ENCODE measurements at places on chromosomes 4 and X.

DNA sequence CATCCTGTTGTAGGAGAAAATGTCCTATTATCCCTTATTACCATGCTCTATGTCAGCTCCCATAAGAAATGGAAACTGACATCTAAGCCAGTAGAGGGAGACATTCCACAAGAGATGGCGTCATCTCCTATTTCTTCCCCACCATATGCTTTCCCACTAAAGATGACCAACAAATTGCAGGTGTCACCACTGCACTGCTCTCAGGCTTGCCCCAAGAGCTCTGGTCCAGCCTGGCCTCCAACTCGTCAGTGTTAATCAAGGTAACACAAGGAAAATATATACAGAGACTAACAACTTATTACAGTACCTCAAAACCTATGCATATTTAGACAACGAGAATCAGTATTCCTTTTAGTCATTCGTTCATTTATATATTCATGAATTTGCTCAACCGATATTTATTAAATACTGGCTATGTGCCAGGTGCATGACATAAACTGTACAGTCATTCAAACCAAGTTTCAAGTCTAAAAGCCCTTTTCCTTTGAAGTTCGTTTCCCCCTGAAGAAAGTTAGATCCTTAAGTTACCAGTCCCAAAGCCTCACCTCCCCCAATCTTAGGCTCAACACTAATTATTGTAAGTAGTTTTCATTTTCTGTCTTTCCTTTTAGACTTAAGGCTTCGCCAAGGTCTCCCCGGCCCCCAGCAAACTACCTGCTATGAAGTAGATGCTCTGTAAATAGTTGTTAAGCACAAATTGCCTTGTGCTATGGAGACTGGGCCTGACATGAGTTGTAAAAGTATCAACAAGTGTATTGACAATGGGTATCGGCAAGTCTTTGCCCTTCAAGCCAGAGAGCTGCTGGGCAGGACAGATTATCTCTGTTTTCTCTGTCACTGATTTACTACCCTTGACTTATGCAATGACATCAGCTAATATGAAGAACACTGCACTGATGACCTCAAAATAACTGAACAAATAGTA, 3.1 kb upstream of the FGB start:
- no peak for DNase-seq

- no peak for DNase-seq
These were observed 60.4 kb downstream of the F11 start for GRCh38 chr4:186326391-186326790.

- DNase-seq: peak; percentile 81
These were observed 247 bp upstream of the PPA2 start for GRCh38 chr4:105474099-105474518.

- DNase-seq: no peak
These were observed 20.0 kb downstream of the DCLK2 start for GRCh38 chr4:150098214-150098613.

DNA sequence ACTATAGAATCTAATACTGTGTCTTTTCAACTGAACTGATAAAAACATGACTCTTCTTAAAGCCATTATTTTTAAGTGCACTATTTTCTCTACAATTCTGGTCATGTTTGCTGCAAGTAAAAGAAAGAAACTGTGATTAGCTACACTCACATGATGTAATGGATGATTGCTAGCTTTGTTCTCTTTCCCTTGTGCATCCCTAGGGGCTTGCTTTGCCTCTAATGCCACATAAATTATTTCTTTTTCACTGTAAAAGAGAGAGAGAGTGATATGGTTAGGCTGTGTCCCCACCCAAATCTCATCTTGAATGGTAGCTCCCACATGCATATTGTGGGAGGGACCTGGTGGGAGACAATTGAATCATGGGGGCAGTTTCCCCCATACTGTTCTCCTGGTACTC, 630.2 kb upstream of the NR3C2 start:
- no peak for DNase-seq

GRCh38 chr4:163991298-163991865, 496.9 kb downstream of the TMA16 start:
- DNase-seq: no peak

GRCh38 chr4:83582289-83582785, 46.4 kb downstream of the GPAT3 start:
- no peak for DNase-seq

GRCh38 chrX:38701073-38701472, 100.2 kb upstream of the MID1IP1 start:
- no peak for DNase-seq

GRCh38 chrX:147917700-147918695, 6.3 kb downstream of the FMR1 start:
- peak; percentile 53 for DNase-seq

DNA sequence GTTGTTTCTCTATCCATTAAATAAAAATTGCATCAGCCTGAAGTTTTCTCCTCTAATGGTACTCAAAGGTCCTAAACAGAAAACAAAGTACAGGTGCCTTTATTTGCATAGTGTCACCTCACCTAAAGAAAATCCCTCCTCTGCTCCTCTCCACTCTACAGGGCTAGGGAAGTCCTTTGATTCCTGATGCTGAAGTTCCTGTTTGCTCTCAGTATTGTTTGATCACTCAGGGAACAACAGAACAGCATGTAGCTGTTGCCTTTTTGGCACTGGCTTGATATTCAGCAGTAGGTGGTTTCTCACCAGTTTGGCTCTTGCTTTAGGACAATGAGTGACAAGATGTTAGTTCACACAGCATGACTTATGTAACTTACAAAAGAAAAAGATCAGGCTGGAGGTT, 156.2 kb upstream of the SLC7A11 start:
- no peak for DNase-seq

DNA sequence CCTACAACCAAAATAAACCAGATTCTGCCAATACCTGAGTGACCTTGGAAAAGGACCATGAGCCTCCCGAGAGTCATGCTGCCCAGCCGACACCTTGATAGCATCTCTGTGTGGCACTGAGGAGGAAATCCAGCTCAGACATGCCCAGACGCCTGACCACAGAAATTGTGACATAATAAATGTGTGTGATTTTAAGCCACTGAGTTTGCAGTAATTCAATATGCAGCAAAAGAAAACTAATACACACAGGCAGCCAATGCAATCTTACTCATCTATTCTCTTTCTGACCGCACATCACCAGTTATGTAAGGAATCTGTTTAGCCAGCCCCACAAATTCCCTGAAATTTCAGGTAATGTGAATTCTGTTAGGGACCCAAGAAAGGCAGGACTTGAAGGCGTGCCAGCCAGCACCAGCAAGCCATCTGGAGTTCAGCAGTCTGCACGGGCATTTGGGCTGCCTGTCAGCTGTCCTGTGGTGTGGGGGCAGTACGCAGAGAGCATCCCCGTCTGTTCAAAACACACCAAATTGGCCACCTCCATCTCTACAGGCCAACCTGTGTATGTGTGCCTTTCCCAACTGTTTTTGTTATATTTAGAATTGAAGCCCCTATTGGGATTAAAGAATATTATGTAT, 176.4 kb downstream of the NLGN4X start:
- no peak for DNase-seq

DNA sequence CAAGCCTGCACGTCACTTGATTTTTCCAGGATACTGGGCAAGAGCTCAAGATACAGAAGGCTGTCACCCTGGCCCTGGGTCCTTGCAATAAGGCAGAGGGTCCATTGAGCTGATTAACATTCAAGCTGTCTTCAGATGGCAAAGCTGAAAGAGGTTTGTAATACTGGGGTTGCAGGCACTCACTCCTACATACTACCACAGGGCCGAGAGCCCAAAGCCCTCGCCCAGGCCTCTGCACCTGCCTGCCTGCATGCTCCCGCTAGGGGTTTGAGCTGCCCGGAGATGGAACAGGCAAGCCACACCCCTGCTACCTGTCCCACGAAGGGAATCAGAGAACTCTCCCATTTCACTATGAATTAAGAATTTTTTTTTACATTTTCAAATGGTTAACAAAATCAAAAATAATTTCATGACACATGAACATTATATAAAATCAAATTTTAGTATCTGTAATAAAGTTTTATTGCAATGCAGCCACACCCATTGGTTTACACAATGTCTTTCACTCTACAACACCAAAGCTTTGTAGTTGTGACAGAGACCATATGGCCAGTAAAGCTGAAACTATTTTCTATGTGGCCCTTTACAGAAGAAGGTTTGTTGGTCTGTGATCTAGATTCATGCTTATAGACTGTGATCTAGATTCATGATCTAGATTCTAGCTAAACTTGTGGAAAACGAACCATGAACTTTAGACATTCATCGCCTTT, 530.4 kb upstream of the IGFBP7 start:
- no peak for DNase-seq

GRCh38 chr4:122764821-122765215, 32.3 kb downstream of the BBS12 start:
- DNase-seq: no peak

DNA sequence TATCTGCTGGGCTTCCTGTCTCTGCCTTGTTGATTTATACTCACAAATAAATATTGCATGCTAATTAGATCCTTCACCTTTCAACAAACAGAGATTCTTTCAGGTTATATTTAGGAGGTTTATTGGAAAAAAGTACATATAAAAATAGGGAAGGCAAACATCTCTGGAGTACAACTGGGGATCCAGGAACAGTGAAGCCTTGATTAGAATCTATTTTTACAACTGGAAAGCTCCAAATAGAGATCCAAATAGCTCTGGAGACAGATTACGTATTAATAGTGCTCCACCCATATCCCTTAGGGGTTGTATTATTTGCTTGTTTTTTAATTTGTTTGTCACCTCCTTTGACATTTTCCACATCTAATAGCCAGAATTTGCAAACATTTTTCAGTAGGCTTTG, 46.9 kb upstream of the MAP9 start:
- no peak for DNase-seq

DNA sequence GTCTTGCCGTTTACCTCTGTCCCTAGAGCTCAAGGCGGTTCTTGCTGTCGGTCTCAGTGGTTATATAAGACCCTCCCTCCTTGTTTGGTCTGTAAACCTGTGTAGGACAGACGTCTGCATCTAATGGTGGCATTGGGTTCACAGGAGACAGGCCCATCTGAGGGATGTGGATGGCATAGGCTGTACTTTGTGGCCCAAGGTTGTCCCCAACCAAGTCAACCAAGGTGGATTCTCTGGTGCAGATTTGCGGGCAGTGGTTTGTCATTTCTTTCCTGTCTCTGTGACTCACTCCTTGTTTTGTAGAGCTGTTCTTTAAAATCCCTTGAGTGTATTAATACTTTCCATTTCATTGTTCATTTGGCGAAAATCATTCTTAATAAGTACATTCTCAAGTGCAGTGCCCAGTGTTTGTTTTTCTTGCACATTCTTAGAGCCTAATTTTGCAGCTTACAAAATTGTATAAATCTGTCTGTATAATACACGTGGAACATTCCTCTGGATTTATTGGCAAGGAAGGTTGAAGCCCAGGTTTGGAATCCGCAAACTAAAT, 68.0 kb upstream of the TLR2 start:
- peak; percentile 32 for DNase-seq

GRCh38 chr4:519203-519651, 20.2 kb downstream of the PIGG start:
- DNase-seq: no peak

GRCh38 chr4:146132445-146132844, 43.1 kb upstream of the LSM6 start:
- DNase-seq: no peak

GRCh38 chrX:70262952-70263567, 3.1 kb upstream of the P2RY4 start:
- peak; percentile 0 for DNase-seq

GRCh38 chr4:168725930-168726329, 229.1 kb downstream of the PALLD start:
- no peak for DNase-seq

GRCh38 chr4:85676050-85676425, 201.1 kb downstream of the ARHGAP24 start:
- no peak for DNase-seq

DNA sequence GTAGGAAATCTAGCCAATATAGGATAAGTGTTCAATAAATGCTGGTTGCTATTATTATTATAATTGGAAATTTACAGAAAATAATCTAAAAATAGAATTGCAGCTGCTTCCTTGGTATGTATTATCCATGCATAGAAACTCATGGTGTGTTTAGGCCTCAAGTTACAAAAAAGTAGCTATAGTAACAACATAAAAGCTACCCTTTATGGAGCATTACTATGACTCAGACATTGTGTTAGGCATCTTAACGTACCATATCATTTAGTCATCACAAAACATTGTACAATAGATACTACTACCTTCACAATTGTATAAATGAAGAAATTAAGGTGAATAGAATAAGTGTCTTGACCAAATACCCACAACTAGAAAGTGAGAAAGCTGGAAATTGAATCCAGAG, 126.9 kb upstream of the NRK start:
- no peak for DNase-seq

DNA sequence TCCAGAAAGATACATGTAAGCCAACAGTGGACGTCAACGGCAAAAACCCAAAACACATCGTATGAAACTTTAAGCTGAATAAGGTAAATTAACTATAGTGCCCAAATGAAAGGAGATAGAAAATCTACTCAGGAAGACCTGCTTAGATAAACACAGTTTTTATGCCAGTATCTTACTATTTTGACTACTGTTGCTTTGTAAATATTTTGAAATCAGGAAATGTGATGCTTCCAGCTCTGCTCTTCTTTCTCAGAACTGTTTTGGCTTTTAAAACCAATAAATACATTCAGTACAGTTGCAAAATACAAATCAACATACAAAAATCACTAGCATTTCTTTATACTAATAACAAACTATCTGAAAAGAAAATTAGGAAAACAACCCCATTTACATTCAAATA, 83.8 kb downstream of the SMARCA5 start:
- no peak for DNase-seq

GRCh38 chr4:69750346-69750745, 10.1 kb downstream of the SULT1B1 start:
- DNase-seq: no peak

GRCh38 chr4:124868495-124868894, 156.0 kb upstream of the ANKRD50 start:
- DNase-seq: no peak

GRCh38 chrX:133362538-133362937, 52.8 kb downstream of the GPC4 start:
- DNase-seq: no peak

GRCh38 chrX:106035064-106035463, 3.5 kb downstream of the SERPINA7 start:
- no peak for DNase-seq

- no peak for DNase-seq
These were observed 69.9 kb upstream of the BRS3 start for GRCh38 chrX:136417806-136418205.

DNA sequence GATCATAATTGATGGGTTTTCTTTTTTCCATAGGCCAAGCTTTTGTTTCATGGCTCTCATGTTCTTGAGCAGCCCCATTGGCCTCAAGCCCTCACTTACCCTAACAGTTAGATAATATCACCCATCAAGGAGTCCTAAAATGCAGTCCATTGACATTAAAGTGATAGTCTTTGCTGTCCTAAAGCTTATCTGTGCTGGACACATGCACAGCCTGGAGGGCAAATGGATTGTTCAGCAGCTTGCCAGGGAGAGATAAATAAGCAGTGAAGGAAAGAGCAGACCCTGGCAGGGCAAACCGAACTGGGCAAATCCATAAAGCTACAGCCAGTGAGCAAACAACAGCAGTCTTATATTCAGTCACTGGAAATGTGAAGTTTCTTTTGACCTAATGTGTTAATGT, 199.6 kb upstream of the MID1 start:
- DNase-seq: no peak

Measured in CD4-positive, alpha-beta T cell treated with Interleukin-2 at 100 ng/mL for 4 hours (primary cell).